Activated CD4-positive, alpha-beta T cell treated with anti-CD3 and anti-CD28 coated beads for 1 hour (primary cell): ENCODE measurements at places on chromosomes 11 and 22.

DNA sequence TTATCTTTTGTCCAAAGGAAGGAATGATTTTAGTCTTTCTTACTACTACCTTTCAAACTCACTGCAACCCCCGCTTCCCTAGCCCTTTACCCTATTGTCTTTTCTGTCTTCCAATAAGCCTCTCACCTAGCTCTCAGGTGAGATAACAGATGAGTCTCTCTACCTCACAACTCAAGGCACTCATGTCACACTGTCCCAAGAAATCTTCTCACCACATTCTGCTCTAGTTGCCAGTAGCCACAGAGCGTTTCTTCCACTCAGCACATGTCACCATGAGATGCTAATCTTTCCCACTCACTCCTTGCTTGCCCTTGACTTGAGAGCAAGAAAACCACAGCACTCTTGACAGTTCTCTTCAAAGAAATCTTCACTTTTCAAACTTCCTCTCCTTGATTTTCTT lies 32.7 kb upstream of the TMEM41B start:
- DNase-seq: no peak

GRCh38 chr22:31995046-31995445 lies 48.0 kb upstream of the SLC5A1 start:
- DNase-seq: no peak

DNA sequence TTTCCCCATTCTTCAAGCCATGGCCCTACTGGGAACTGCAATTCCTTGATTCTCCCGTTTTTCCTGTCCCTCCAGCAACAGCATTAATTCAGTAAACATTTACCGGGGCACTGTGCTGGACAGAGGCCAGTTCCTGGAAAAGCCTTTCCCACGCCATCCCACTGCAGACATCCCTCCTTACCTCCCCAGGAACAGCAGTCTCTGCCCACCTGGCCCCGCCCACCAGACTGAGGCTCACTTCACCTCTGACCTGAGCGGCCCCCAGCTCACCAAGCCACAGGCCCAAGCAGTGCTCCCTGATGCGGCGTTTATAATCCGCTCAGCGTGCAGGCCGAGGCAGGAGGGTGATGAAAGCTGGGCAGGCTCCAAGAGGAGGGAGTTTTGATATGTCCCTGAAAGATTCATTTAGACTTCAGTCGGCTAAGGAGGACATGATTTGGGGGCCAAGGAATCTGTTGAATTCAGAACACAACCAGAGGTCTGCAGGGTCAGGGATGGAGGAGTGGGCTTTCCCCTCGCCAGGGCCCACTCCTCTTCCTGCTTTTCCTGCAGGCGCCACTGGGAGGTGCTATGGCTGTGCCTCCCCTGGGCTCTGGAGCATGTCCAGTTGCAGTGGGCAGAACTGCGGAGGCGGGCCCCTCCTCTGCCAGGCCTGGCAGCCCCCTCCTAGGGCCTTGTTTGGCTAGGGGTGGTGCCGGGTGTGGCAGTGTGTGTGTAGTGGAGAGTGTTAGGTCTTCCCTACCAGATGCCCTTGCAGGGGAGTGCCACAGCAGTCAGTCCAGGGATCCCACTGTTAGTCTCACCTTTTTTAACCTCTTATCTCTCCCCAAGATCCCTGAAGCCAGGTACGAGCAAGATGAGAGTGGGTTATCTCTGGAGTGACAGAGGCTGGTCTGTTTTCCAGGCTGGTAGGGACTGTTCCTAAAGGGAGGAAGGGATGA lies 1.4 kb upstream of the TAGLN start:
- no peak for DNase-seq

GRCh38 chr11:66326261-66327111 lies 9.6 kb upstream of the CD248 start:
- DNase-seq: no peak

DNA sequence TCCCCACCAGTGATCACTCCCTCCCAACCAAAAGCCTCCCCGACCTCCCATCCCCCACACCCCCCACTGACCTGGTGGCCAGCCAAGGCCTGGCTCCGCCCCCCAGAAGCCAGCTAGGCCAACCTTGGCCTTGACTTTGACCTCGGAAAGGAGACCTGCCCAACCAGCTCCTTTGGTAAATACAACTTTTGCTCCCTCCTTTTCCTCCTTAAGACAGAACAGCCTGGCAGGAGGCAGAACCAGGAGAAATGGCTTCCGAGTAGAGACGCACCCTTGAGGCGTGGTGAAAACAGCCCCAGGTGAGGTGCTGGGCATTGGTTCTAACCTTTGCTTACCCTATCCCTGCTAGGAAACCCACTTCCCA lies 27.0 kb downstream of the PLEKHA7 start:
- DNase-seq: no peak
